ENCODE measurements at places on chromosomes 3 and 15.

DNA sequence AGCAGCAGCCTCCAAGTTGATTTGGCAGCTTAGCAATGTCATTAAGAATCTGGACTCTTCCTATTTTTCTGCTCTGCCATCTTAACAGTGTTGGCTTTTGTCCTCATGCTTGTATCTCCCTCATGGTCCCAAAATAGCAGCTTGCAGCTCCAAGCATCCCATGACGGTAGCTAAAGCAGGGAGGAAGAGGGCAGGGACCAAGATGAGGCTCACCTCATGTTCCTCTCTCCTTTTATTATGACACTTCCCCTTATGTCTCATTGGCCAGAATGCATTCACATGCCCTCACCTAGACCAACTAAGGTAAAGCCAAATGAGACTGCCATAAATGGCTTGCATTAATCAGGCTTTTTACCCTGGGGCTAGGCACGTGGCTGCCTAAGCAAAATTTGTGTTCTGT, 382.4 kb downstream of the SHQ1 start:
- no peak for DNase-seq

DNA sequence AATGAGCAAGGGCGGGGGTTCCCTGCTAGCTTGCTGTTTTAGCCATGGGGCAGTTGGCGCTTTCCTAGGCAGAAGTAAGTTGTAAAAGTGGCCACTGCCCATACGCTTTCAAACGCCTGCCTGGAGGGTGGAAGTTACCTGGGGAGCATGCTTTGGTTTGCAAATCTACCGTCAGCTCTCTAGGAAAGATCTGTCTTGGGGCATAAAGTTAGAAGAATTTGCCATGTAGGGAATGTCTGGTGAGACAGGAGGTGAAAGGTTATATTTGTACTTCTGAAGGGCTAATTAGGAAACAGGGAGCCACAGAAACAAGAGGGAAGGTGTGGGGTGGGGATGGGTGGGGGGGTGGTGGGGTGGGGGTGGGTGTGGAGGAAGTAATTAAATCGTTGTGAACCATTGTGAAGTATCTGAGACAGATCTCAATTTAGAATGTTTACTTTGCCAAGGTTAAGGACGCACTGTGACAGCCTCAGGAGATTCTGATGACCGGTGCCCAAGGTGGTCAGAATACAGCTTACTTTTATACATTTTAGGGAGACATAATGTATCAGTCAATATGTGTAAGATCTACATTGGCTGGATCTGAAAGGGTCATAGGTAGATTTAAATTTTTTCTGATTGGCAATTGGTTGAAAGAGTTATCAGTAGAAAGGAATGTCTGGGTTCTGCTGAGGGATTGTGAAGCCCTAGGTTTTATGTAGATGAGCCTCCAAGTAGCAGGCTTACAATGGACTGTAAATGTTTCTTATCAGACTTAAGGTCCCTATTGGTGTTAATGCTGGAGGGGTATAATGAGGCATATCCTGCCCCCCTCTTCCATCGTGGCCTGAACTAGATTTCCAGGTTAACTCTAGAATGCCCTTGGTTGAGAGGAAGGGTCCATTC, 62.0 kb upstream of the GCNT3 start:
- DNase-seq = no peak

GRCh38 chr15:28003302-28004037, 95.6 kb downstream of the OCA2 start:
- DNase-seq = no peak

DNA sequence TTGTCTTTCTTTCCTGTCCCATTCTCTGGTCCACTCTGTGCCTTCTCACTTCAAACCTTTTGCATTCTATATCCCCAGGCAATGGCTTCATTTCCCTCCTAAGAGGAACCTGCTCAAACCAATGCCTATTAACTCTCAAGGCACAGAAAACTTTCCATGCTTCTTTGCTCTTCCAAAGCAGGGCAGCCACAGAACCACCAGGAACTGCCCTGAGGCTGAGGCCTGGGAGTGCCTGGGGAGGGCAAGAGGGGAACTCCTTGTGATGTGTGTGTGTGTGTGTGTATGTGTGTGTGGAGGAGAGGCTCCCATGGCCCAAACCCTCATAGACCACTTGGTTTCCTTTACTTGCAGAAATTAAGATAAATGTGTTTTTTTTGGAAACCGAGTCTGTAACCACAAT, 14.1 kb upstream of the PGPEP1L start:
- DNase-seq = no peak

DNA sequence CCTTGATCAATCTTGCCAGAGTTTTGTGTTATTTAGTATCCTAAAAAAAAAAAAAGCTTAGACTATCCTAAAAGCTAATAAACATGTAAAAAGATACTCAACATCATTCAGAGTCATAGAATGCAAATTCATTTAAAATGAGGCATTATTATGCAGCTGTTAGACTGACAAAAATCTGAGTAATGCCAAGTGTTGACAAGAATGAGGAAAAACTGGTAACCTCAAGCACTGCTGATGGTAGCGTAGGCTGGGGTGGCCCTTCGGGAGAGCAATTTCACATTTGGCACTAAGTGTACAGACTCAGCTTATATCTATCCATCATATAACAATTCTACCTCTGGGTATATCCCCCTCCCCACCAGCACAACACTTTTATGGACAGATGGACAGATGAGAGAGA, 280.4 kb downstream of the RAP2B start:
- DNase-seq = no peak

- no peak for DNase-seq
Measured at GRCh38 chr3:70615286-70615685, 302.8 kb upstream of the MDFIC2 start.

- DNase-seq = peak; percentile 50
Measured at GRCh38 chr15:32029862-32030781, at the start of gene CHRNA7. Gene CHRNA7, plus strand, starts transcription at chr15:32030515. Its CDS starts 80 bp downstream, at chr15:32030595.

DNA sequence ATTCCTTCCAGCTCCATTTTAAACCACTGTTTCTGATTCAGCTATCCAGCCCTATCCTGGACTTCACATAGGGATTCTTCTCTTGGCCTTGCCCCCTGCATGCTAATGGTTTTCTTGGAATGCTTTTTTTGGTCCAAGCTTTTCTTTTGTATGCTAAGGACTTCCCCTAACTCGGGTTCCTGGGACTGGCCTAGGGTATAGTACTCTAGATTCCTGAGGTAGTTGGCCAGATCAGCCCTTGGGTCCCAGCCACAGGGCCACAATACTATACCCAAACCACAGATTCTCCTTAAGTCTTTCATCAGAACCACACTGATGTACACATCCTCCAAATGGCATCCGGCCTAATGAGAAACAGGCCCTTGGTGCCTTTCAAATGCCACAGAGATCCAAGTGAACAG, 2.8 kb downstream of the FYCO1 start:
- DNase-seq = no peak

GRCh38 chr15:67063689-67064606, 1.5 kb upstream of the SMAD3 start:
- no peak for DNase-seq

GRCh38 chr3:135851201-135852081, 114.1 kb upstream of the PPP2R3A start:
- no peak for DNase-seq

GRCh38 chr3:107643038-107643883, 120.5 kb downstream of the BBX start:
- DNase-seq = no peak

GRCh38 chr3:154931484-154931883, 148.6 kb upstream of the MME start:
- no peak for DNase-seq

- DNase-seq = no peak
Measured at GRCh38 chr3:176431991-176432390, 765.3 kb downstream of the TBL1XR1 start.

DNA sequence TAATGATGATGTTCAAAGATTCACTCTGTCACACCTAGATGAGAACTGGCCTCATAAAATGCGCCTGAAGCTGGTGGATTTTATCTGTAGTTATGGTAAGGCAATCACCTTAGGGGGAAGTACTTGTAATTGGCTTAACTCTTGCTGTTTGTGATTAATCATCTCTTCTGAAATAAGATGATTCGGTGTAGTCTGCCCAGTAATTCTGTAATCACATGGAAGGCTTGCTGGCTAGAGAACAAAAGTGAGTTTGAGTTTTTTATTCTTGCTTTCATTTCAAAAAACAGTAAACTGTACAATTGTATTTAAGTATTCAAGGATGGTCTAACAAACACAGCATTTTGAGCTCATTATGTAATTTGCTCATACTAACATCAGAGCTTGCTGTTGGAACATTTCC, 72.1 kb downstream of the OTOL1 start:
- DNase-seq = no peak

DNA sequence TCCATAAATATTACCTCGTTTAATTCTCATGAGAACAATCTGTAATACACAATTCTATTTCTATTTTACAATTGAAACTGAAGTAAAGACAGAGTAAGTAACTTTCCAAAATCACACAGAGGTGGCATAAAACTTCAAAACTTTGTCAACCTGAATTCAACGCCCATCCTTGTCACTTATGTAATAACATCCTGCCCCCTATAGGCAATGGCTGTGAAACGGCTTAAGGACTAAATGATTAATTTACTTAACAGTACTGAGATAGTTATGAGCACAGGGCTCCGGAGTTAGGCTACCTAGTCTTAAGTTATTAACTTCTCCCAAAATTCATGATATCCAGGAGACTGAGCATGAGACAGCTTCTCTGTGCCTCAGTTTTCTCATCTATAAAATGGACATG, 293.1 kb upstream of the CHRM5 start:
- no peak for DNase-seq

GRCh38 chr15:83846847-83847246, 192.9 kb downstream of the ADAMTSL3 start:
- DNase-seq = no peak

GRCh38 chr3:195081242-195081963, 189.6 kb downstream of the XXYLT1 start:
- DNase-seq = no peak
